Effector CD4-positive, alpha-beta T cell (primary cell): ENCODE measurements at places on chromosomes 16 and 17.

GRCh38 chr17:20091174-20092029, 82.2 kb downstream of the SPECC1 start:
- no peak for DNase-seq

DNA sequence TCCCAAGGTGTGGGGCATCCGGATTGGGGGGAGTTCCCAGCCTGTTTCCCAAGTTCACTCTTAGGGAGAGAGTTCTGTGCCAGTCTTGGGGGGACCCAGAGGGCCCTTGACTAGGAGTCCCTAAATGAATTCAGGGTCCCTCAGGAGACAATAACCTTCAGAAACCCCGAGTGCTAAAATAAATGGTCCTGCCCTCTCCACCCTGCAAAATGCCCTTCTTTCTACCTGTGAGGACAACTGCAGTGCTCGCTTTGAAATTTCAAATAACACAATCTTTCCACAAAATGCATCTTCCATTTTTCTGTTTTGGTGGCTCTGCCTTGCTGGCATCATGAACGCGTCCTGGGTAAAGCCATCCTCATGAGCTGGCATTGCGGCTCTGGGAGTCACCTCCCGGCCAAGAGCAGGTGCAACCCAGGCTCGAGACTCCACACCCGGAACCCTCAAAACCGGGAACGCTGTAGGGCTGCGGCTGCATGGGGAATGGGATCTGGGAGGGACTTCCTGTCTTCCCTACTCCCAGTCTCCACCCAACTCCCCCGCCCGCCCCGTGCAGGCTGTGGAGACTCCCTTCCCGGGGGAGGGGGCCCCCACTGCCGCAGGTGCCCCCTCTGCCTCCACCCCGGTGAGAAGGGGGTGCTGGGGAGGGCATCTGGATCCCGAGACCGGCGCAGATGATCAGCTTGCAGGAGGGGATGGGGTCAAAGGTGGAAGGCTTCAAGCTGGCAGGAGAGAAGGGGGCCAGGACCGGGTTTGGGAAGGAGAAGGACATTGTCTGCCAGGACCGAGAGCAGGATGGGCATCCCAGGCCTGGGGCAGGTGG, at the start of gene ZNF205:
Gene ZNF205, plus strand, starts transcription at position 529 of the 823 bp plus-strand sequence. CDS start 845 bp downstream, outside the sequence.
- DNase-seq = no peak

GRCh38 chr17:28612936-28613872, 781 bp downstream of the RSKR start:
- peak; percentile 29 for DNase-seq

- no peak for DNase-seq
These were observed 13.9 kb downstream of the ITGAM start for GRCh38 chr16:31273676-31274075.

DNA sequence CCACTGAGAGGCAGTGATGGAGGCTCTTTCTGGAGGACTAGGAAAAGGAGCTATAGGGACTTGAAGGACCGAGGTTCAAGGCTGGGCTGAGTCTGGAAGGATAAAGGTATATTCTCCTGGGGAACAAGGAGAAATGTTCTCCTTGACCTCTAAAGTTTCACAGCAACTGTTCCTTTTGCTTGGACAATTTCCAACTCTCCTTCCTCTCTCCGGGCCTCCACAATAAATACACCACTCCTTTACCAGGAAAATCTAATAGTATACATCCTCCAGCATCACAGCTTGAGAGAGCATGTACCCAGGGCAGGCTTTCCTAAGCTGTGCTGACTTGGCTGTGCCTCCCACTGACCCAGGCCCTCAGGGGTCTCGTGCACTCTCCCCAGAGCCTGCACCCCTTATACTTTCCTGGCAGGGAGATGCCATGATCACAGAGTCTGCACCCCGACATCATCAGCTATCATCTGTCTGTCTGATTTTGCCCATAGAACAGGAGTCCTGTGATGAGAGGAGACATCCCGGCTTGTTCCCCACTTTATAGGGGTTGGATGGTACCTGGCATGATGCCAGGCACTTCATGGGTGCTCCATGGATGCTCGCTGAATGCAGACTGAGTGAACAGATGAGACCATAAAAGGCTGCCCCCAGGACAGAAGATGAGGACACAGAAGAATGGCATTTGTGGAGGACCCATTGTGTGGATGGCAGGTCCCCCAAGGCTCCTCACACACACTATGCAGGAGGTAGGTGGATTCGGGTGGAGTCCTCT, 582.6 kb upstream of the CDH5 start:
- DNase-seq = no peak

- no peak for DNase-seq
These were observed 14.9 kb downstream of the UBFD1 start for GRCh38 chr16:23572394-23572793.

DNA sequence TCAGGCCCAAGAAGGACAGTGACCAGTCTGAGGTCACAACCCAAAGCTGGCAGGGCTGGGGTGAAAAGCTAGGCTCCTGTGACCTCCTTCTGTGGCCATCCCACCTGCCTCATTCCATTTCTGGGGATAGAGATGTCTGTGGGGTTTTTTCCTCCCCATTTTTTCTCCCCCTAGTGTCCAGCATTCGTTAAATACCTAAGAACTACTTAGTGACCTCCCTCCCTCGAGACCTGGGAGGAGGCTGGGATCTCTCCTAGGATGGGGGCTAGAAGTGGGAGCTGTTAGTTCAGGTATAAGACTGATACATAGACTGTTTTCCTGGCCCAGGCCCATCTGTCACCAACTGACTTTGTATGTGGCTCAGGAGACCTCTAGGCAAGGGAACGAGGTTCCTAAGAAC, 20.5 kb upstream of the STAC2 start:
- no peak for DNase-seq

DNA sequence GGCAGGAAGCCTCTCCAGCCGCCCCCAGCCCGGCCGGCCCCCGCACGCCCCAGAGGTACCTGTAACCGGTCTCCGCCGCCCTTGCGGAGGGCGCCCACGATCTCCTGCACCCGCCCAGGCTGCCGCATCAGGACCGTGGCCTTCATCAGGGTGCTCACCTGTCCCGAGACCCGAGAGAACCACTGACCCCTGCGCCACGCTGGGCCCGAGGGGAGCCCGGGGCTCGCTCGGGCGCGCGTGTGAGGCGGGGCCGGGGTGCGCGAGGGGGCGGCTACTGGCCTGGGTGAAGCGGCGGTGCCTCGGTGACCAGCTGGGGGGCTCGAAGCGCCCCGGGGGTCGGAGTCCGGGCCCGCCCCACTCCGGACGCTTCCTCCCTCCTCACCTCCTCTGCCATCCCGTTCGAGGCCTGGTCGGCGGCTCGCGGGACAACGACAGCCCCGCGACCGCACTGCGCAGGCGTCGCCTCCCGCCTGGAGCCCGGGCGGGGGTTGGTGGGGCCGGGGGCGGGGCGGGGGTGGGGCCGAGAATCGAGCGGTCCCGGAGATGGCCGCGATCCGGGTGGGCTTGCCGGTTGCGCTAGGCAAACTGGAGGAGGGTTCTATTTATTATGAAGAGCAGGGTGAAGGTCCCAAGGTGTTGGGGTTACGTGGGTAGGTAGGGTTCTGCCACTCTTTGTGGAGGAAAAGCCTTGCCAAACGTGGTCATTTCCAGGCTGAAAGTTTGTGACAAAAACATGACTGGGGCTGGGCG, at the start of gene NT5C3B:
Gene NT5C3B, minus strand, starts transcription at position 433 of the 750 bp plus-strand sequence. Its CDS starts 39 bp downstream, at position 394.
- DNase-seq = peak; percentile 29

DNA sequence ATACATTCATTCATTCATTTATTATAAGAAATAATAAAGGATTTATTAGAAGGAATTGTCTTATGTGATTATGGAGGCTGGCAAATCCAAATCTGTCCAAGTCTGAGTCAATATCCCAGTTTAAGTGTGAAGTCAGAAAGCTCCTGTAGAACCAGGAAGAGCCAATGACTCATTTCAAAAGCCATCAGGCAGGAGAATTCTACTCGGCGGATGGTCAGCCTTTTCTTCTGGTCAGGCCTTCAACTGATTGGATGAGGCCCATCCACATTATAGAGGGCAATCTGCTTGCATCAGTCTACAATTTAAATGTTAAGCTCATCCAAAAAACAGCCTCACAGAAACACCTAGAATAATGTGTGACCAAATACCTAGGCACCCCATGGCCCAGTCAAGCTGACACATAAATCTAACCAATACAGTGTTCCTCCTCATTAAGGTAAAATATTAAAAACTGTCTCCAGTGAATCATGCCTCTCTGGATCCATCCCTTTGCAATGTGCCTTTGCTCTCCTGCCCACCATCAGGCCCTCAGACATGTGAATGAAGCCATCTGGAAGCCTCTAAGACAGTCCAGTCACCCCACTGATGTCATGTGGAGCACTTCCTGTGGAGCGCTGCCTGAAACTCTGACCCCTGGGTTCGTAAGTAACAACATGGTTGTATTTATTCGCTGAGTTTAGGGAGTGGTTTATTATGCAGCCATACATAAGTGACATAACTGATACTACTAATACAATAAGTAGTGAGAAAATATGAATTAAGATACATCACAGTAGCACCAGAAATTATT, 69.2 kb upstream of the WSB1 start:
- no peak for DNase-seq

GRCh38 chr17:11554542-11554941, 43.7 kb upstream of the DNAH9 start:
- no peak for DNase-seq

DNA sequence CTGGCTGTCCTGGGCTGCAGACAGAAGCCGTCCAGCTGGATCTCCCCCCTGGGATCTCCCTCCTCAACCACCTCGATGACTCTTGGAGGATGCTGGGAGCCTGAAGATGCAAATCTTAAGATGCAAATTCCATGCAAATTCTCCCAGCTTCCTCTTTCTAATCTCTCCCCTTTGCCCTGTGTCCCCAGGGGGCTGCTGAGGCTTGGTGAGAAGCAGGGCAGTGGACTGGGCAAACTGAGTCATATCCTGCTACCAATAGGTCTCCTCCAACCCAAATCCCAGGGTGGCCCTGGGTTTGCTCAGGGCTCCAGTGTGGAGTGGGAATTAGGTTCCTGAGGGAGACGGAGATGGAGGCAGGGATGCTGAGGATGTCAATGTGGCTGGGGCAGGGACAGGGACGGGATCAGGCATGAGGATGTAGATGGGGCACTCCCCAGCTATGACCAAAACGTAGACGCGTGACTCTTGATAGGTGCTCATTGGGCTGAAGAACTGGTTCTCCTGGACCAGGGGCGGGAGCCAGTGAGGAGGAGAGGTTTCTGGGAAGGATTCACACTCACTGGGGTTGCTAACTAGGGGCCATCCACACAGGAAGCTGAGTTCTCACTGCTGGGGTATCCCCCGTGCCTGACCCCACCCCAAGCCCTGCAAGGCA, 3.6 kb upstream of the ALOX12B start:
- DNase-seq = no peak

- no peak for DNase-seq
These were observed 6.8 kb downstream of the SPPL2C start for GRCh38 chr17:45851464-45851863.

- no peak for DNase-seq
These were observed 194.5 kb upstream of the CDH13 start for GRCh38 chr16:82432261-82432660.

GRCh38 chr16:23121024-23121423, 28.2 kb downstream of the USP31 start:
- no peak for DNase-seq

- DNase-seq = no peak
These were observed 88.9 kb downstream of the ASIC2 start for GRCh38 chr17:33204156-33204555.

- no peak for DNase-seq
These were observed 1.9 kb upstream of the PLEKHG4 start for GRCh38 chr16:67277294-67277998.

- DNase-seq = no peak
These were observed 252.8 kb upstream of the PMFBP1 start for GRCh38 chr16:72424757-72425156.

GRCh38 chr16:78823027-78823426, 723.6 kb downstream of the WWOX start:
- DNase-seq = no peak

DNA sequence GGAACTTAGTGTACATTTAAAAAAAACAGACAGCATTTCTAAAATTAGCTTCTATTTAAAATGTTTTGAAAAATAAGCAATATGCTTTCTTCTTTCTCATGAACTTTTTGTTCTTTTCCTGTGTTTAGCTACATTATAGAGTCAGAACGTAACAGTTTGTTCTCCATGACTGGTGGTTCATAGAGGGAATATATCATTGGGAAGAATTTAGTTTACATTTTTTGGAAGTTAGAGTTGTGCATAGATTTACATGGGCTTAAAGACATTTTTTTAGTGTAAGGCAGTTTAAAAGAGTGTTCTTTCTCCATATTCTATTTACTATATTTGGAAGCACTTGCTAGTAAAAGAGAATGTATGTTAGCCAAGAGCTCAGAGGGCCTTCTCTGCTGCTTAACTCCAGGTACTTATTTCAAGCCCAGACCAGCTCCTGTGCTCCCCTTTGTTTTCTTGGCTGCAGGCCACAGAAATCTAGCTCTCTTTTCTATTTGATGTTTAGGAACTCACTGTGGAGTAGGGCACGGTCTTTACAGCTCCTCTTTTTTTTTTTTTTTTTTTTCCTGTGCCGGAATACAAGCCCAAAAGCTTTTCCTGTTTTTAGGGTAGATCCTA, 20.2 kb downstream of the AP2B1 start:
- DNase-seq = no peak

GRCh38 chr16:26909623-26910022, 157.1 kb upstream of the C16orf82 start:
- DNase-seq = no peak

- no peak for DNase-seq
These were observed 37.8 kb downstream of the ITGAE start for GRCh38 chr17:3762922-3763776.

DNA sequence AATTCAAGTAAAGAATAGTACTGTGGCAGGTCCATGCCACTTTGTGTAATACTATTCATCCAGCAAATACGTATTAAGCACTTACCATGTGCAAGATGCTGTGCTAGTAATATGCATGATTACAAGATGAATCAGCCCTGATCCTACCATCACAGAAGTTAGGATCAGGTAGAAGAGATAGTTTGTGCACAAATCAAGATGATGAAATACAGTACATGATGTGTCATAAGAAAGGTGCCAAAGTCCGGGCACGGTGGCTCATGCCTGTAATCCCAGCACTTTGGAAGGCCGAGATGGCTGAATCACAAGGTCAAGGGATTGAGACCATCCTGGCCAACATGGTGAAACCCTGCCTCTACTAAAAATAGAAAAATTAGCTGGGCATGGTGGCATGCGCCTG, 10.9 kb downstream of the COG4 start:
- no peak for DNase-seq

GRCh38 chr16:57476546-57477410, 9.5 kb downstream of the DOK4 start:
- DNase-seq = no peak

- DNase-seq = no peak
These were observed 8.5 kb downstream of the ZFPM1 start for GRCh38 chr16:88461331-88462269.

GRCh38 chr17:11705111-11705510, 106.8 kb downstream of the DNAH9 start:
- no peak for DNase-seq

GRCh38 chr17:48100591-48101011, 677 bp downstream of the CBX1 start:
- no peak for DNase-seq
